Epithelial cell of esophagus (primary cell): ENCODE measurements at places on chromosomes 2 and 18.

DNA sequence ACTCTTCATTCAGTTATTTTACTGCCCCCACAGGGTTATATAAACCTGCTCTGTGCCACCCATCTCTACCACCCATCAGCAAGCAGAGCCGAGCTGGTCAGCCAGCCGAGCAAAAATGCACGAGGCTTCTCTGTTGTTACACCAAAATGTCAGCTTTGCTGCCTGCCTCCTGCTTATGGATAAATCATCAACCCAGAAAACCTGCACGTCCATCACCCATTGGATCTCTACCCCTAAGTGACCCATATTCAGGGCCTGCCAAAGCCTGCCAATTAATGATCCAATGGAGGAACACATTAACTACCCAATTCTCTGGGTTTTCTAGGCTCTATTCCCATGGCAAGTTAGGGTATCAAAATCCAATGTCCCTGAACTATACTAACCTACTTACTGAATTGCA, 365.5 kb upstream of the ACVR2A start:
- no peak for DNase-seq

DNA sequence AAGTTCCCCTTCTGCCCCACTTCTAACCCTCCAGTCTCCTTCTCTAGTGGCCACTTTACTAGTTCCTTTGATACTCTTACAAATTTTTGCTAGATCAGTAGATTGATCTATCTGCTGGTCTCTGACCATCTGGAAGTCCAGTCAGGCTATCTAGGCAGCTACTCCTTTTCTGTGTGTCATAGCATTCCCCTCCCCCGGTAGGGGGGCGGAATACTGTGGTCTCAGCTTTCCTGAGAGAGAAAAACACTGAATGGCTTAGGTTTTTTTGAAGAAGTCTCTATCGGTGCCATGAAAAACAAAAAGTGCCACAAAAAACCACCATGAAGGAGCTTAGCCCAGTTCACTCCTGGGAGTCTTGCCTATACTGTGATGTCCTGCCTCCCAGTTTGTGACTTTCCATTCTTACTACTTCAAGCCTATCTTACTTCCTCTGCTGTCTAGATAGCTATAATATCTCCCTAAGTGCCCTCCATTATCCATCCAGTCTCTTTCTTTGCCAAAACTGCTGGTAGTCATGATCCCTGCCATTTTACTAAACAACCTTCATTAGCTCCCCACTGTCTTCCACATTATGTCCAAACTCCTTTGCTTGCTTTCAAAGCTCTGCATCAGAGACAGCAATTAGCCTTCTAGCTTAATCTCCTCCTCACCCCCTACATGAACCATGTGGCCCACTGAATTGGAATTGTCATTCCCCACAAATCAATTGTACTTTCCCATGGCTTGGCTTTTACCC, 29.9 kb downstream of the TPGS2 start:
- no peak for DNase-seq

DNA sequence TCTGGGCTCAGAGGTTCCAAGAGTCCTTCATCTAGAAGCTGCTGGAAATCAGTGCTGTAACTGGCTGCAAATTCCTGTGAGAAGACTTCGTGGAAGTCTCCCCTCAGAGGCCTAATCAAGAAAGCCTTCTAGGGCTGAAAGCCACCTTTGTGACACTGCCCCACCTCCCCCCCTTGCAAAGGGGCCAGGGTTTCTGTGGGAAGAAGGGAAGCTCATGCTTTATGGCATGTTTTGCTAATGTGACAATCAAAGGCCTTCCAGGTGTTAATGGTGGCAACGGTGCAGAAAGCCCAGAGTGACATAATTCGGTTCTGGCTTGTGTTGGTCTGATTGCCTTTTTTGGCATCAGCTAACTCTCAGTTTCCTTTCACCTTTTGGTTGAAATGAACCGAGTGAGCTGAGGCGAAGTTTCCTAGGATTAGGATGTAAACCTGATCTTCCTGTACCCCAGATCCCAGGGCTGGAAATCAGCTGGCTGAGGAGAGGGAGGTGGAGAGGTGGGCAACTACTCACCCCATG, 126.9 kb upstream of the TRIB2 start:
- no peak for DNase-seq

DNA sequence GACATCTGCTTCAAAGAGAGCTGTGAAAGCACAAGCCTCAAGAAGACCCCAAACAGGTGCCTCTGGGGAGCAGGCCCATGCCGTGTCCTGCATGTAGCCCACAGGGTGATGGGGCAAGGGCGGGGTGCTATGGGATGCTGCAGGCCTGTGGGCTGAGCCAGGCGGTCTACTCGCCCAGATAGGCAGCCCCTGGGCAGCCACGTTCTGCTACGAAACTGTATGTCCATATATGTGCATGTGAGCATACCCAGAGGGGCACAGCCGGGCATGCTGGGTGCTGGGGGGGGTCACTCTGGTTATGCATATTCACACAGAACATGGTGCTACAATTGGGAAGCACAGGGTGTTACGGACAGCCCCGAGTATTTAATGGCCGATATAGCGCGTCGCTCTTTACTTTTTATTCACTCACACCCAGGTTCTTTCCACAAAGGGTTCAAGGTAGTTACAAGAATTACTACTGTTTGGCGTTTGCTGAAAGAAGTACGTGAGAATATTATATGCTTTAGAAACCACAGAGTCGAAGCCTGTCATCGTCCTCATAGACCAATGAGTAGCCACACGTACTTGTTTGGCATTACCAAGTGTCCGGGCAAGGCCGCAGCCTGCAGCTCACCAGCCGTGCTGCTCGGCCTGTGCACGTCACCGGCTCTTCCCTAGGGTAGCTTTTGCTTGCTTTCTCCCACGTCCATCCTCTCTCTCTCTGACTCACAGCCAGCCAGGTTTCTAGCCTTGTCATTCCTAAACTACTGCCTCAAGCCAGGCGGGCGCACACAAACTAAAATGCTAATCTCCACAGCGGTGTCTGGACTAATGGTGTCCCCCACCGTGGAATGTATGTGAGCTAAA, 14.4 kb downstream of the MTERF4 start:
- no peak for DNase-seq

GRCh38 chr2:159442159-159442852, 155.8 kb upstream of the WDSUB1 start:
- no peak for DNase-seq

- peak; percentile 82 for DNase-seq
These were observed 119.7 kb downstream of the ACKR3 start for GRCh38 chr2:236689393-236689700.

DNA sequence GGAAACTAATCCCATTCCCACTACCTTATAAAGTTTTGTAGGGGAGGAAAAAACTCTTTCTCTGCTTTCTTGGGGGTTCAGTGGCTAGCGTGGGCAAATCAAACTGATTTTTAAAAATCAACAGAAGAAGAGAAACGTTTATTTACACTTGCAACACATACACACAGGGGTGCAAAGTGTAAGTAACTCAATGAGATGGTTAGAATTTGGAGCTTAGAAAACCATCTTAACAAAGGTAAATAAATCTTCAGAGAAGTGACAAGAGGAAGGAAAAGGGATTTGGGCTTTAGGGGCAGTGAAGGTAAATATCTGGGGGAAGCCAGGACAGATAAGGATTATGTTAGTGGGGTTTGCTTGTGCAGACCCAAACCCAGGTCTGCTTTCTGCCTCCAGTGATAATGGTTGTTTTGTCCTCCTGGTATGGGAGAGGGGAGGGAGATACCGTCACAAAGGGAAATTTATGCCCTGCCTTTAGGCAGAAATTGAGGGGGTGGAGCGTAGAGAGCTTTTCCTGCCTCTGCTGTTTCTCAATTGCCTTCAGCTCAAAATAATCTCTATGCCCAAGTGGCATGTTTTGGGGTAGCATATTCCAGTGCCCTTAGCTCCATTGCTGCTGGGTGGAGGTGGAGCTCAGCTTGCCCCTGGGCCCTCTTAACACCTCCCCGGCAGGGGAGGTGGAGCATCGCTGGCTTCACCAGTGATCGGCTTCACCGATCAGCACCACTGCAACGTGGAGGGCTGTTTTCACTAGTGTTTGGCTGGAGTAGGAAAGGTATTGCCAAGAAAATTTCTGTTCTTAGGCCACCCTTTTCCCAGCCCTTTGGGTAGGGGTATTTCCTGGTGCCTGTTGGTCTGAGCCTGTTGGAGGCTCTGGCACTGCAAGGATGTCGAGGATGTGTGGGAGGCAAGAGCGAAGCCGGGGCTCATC, 92.2 kb downstream of the TEX51 start:
- no peak for DNase-seq

GRCh38 chr2:40150266-40150665, 301.6 kb downstream of the SLC8A1 start:
- DNase-seq = no peak

DNA sequence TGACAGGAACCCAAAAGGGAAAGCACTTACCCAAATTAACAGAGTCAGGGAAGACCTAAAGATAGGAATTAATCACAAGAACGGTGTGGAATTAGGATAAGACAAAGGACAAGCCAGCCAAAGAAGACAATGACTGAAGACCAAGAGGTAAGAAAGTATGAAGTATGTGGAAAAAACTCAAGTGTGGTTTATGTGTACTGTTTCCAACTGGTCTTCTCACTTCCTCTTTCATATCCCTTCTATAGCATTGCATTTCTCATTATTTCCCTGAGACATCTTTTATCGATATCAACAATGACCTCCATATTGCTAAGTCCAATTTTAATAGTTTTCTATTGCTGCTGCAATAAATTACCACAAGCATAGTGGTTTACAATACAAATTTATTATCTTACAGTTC, 313.5 kb upstream of the SLC39A10 start:
- no peak for DNase-seq

DNA sequence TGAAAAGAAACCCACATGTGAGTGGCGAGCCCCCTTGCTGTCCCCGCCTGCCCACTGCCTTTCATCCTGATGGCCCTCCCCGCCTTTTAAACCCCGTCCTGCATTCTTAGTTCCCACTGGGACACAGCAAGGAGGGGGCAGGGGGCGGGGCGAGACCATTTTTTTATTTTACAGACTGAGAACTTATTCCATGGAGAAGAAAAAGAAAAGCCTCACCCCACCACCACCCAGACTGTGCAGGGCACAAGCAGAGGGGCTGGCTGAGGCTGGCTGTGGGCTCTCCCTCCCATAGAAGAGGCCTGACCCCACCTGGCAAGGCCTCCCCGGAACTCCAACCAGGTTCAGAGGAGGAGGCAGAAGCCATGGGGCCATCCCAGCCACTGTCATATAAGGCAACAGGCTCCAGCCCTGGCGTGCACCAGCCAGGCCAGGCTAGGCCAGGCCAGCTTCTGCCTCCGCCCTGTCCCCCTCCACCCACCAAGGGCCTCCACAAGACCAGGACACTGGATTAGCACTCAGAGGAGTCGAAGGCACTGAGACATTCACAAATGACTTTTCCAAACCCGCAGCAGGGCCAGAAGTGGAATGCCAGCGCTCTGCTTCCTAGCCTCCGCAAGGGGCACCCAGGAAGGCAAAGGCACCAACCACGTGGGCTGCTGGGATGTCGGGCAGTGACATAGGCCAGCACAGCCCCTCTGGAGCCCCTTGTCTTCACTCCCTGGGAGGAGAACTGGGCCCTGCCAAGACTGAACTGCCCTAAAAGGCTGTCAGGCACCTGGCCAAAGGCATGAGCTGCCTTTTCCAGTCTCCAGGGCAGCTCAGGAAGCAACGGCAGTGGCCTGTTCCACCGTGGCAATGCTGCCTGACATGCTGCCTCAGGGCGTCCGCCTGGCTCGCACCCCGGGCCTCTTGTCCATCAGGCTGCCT, 37.5 kb upstream of the SEMA4C start:
- DNase-seq = no peak

DNA sequence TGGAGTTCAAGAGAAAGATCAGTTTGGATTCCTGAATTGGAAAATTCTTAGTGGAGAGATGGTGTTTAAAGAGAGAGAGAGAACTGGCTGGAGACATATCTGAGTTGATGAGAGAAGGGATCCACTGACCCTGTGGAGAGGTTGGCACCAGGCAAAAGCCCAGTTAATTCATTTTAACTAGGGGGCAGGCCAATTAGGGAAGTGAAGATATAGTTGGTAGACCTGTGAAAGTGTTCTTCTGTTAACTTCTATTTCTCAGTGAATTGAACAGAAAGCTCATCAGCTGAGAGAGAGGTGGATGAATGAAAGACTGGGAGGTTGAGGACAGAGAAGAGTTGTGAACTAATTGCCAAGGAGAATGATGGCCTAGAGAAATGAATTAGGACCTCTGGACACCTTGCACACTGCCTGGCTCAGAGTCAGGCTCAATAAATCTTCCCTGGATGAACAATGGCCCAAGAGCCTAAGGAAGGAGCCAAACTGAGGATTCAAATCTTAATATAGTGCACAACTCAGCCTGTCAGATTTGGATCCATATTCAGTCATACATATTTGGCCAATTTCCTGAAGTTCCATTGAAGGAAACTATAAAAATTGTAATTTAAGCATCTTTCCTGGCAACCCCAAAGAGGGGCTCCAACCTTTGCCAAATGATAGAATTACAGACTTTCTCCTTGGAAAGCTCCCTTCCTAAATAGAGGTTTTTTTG, 82.2 kb upstream of the RMDN2 start:
- no peak for DNase-seq

DNA sequence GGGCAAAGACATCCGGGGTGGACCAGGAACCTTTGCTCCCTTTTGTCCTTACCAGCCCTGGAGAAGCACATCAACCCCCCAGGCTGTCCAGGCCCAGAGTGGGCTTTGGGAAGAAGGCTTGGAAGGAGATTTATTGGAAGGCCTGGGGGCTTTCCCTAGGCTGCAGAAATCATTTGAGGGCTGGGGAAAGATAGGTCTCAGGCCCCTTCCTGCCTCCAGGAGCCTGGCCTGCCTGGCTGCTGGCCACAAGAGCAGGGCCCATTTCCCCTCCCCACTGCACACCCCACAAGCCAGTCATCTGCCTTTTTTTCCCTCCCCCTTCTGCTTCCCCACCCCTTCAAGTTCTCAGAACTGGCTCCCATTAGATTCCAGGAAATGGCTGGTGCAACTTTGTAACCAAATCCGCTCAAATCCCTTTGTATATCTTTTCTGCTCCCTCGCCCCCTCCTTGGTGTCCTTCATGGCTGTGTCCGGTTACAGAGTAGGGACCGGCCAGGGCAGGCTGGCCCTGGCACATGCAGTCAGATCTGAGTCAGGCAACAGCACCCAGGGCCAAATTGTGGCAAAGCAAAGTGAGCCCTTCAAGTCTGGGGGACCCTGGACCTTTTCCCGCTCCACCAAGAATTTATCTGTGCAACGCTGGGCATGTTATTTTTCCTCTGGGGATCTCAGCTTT, 20.8 kb upstream of the TNP1 start:
- no peak for DNase-seq

GRCh38 chr2:133682906-133683305, 114.6 kb upstream of the NCKAP5 start:
- DNase-seq = no peak

GRCh38 chr2:163735685-163736432, at the start of gene FIGN:
Gene FIGN, minus strand, starts transcription at chr2:163736008. Its CDS starts 1,081 bp downstream, at chr2:163734927.
- DNase-seq = peak; percentile 82

- no peak for DNase-seq
These were observed 22.3 kb upstream of the LPIN1 start for GRCh38 chr2:11724151-11724550.

DNA sequence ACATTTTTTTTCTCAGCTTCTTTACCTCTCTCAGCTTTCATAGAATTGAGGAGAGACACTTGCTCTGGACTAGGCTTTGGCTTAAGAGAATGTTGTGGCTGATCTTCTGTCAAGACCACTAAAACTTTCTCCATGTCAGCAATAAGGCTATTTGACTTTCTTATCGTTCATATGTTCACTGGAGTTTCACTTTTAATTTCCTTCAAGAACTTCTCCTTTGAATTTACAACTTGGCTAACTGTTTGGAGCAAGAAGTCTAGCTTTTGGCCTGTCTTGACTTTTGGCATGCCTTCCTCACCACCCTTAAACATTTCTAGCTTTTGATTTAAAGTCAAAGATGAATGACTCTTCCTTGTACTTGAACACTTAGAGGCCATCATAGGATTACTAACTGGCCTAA, 104.4 kb upstream of the SLC39A10 start:
- no peak for DNase-seq
